ENCODE measurements at places on chromosomes 3 and 15.

- DNase-seq: no peak
These were observed 10.4 kb upstream of the HDC start for GRCh38 chr15:50275908-50276307.

- no peak for DNase-seq
These were observed 54.8 kb downstream of the ANAPC13 start for GRCh38 chr3:134430950-134431445.

- no peak for DNase-seq
These were observed 238.2 kb downstream of the GREM1 start for GRCh38 chr15:32956006-32956405.

- no peak for DNase-seq
These were observed 210.0 kb downstream of the NFKBIZ start for GRCh38 chr3:102059145-102059943.

DNA sequence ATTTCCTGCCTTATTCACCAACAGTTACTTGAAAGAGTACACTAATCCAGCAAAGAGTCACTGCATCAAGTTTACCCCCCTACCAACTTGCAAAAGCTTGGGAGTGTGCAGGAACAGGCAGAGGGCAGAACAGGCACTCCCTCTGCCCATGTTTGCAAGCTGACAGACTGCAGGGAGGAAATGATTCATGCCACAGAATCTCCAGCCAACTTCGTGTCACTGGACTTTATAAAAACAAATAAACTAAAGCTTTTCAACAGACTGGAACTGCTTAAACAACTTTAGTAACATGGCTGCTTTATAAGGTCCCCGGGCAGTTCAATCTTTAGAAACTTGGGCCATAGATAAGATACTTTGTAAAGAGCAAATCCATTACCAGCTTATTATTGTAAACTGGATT, 129.5 kb downstream of the THRB start:
- DNase-seq: no peak

GRCh38 chr3:23319366-23320312, 116.5 kb downstream of the UBE2E2 start:
- no peak for DNase-seq

- no peak for DNase-seq
These were observed 16.0 kb downstream of the NR2F2 start for GRCh38 chr15:96346409-96346970.

- DNase-seq: no peak
These were observed 413 bp downstream of the NUSAP1 start for GRCh38 chr15:41333026-41333562.

GRCh38 chr3:57078344-57078634, 17.8 kb downstream of the SPATA12 start:
- DNase-seq: peak; percentile 25

DNA sequence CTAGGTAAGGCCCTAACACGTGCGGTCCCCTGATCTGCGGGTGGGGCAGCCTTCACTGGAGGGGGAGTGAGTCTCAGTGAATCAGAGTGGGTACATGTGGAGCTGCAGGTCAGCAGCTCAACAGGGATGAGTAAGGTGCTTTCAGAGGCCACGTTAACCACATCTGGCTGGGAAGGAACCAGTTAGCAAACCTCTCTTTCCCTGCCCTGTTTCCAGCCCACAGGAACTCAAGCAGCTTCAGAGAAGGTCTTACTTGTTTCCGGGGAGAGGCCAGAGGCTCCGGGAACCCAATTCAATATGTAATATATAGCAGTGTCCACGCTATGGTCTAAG, 175.3 kb downstream of the XXYLT1 start:
- no peak for DNase-seq

GRCh38 chr3:167350245-167350862, 29.7 kb downstream of the ZBBX start:
- DNase-seq: no peak

DNA sequence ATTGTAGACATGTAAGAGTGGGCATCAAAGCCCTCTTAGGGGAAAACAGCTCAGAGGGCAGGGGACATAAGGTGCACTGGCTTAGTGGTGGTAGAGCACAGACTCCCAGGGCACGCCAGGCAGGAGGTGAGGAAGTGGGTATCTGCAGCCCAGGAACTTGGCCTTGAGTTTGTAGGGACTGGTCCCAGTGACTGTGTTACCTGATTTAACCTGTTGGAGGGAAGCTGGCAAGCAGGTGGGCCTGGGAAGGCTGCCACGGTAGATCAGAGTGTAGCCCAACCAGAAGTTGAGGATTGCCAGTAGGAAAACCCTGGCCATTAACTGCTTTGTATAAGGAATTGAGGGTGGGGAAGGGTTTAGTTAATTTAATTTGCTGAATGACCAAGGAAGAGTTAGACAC, 417.5 kb upstream of the C2CD4B start:
- no peak for DNase-seq

GRCh38 chr3:190340071-190340470, 17.8 kb upstream of the CLDN1 start:
- no peak for DNase-seq

- no peak for DNase-seq
These were observed 56.0 kb upstream of the SNRPN start for GRCh38 chr15:24898715-24899272.

GRCh38 chr15:89852342-89852995, 37.8 kb upstream of the ANPEP start:
- DNase-seq: no peak

DNA sequence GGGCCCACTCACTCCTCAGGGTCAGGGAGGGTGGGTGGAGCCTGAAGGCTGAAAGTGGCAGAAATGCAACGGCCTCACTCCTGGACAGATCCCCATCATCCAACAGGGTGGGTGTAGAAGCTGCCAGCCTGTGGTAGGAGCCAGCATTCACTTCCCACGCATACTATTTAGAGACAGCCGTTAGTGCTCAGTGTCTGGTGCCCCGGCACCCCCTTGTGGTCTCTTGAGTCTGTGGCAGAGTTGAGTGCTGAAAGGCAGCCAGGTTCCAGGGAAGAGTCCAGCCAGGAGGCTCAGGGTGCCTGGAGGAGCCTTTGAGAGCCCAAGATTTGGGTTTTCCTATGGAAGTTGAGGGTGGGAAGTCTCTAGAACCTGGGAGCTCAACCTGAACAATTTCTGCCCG, 2.1 kb upstream of the GNAT1 start:
- peak; percentile 42 for DNase-seq

- DNase-seq: no peak
These were observed 4.0 kb downstream of the CCDC33 start for GRCh38 chr15:74240002-74240568.

- no peak for DNase-seq
These were observed 595.2 kb downstream of the ZIC1 start for GRCh38 chr3:148004331-148004730.

DNA sequence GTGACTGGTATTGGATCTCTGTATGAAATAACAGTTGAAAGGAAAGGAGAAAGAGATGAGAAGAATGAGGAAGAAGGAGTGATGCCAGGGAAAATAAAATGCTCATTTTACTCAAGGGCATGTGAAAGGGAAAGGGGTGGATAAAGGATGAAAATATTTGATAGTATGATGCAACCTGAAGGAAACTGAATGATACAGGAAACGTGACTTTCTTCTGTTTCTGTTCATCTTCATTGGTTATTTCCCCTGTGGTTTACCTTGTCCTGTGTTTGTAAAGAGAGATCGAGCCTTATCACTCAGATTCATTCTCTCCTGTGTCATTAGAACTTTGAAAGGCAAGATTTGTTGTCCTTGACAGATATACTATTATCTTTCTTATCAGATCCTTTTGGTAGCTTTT, 243.6 kb upstream of the SLITRK3 start:
- DNase-seq: no peak

DNA sequence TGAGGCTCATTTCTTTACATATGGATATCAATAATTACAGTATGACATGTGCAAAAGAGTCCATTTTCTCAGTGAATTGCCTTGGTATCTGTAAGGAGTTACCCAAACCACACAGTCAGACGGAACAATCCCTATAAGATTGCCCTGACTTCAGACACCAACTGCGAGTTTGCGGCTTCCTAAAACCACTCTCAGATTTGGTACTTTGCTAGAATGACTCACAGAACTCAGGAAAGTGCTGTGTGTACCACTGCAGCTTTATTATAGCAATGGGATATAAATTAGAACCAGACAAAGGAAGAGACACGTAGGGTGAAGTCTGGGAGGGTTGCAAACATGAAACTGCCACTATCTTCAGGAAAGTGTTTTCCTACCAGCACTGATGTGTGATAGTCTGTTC, 45.8 kb upstream of the ATP13A3 start:
- DNase-seq: no peak

GRCh38 chr3:94647131-94647530, 584.3 kb downstream of the NSUN3 start:
- no peak for DNase-seq

GRCh38 chr3:82556113-82556512, 794.7 kb upstream of the GBE1 start:
- no peak for DNase-seq

- peak; percentile 12 for DNase-seq
These were observed 794.8 kb downstream of the MCTP2 start for GRCh38 chr15:95025924-95026728.

GRCh38 chr3:106813742-106814141, 563.5 kb upstream of the CCDC54 start:
- no peak for DNase-seq

GRCh38 chr15:95324656-95325055, 1005.8 kb upstream of the NR2F2 start:
- DNase-seq: no peak

GRCh38 chr15:23441204-23441603, 5.8 kb downstream of the GOLGA6L2 start:
- DNase-seq: no peak

DNA sequence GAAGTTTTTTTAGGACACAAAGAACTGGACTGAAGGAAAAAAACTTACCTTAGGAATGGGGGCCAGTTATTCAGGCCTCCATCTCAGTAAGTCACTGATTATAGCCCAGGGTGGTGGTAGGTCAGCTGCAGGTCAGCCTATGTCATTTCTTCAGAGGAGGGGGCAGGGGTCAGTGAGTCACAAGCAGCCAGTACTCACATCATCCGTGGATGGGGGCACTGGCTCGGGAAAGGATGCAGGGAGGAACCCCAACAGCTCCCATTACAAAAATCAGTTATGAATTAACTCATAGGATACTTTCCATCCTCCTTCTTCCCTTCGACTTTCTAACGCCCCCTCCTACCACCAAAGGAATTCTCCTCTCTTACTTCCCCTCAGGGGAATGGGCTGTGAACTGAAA, 578.3 kb downstream of the PDCD6IP start:
- no peak for DNase-seq

DNA sequence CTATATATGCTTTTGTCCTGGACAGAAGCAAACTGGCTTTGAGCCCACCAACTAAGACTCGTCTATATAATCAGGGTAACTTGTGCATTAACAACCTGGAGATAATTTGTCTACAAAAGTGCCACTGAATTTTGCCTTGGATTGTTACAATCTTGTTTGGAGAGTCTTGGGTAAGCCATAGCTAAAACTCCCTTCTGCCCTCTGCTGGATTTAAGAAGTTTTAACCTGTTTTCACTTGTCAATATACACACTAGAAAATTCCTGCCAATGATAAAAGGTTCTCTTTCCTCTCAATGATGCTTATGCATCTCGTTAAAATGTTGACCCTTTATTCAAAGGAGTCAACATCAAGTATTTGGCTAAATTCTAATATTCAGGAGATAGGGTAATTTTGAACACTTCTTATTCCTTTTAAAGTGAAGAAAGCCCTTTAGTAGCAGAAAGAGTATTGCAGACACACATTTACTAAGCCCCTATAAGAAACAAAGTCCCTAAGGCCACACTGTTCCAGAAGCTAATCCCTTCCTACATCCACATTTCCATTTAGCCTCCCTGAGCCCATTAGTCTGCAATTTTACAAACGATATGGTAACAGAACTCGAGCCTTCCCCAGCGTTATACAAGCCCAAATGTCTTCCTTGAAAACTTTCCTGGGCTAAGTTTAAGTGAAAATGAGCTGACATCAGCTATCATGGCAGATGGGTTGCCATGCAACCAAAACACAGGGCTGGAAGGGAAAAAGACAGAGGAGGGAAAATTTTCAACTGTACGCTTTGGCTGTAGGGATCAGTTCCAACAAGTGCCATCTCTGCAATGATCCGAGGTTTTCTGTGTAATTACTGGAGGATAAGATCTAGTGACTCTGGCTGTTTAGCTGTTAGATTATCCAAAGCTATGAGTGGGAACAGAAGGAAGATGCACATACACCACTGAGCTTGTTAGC, 75.9 kb upstream of the FGF12 start:
- DNase-seq: no peak

- DNase-seq: no peak
These were observed 49.4 kb downstream of the ZNF280D start for GRCh38 chr15:56683908-56684307.

GRCh38 chr15:36465304-36465703, 114.1 kb upstream of the CDIN1 start:
- DNase-seq: no peak

DNA sequence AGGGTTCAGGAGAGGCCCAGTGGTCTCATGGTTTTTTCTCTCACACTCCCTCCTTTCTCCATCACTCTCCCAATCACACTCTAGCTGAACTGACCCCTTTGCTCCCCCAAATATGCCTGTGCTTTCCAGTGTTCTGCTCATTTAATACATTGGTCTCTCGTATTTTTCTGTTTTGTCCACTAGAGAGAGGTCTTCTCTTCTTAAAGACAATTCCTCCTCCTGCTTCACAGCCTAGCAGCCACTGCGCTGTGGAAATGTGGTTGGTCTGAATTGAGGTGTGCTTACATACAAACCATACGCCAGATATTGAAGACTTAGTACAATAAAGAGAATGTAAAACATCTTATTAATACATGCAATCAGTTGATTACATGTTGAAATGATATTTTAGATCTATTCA, 60.6 kb upstream of the XCR1 start:
- DNase-seq: no peak

DNA sequence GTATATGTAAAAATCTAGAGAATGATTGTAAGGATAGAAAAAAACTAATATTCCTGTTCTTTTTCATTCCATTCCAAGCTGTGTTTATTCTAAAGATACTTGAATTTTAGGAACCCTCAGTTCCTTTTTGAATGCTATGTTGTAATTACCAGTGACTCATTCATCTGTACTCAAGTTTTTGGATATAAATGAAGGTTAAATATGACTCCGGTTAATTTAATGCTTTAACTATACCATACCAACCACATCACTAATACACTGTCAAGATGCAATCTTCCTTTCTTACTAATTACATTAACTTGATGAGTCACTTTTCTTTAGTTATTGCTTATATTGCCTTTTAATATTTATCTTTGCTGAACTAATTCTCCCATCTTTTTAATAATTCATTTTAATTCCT, 68.8 kb upstream of the ZNF148 start:
- no peak for DNase-seq

DNA sequence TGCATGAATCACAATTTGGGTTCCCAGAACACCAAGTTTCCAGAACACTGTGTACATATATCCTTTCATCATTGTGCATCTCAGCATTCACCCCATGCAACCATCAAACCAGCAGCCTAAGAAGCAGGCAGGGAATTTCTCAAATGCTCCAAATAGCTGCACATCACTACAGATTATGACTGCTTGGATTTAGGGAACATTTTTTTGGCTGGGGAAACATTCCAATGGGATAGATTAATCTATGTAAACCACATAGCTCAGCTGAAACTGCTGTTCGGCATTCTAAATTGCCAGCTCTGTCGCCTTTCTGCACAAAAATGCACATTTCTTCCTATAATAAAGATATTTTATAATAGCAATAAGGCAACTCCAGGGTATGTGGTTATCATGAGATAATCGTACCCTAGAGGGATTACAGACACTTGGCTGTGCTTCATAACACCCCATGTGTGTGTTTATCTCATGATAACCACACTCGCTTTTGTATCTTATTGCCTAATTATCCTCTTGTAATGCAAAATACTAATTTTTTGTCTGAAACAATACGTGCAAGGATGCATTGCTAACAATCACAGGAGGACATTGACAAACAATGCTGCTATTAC, 483.7 kb upstream of the DPH6 start:
- no peak for DNase-seq

Data from activated naive CD4-positive, alpha-beta T cell treated with anti-CD3 and anti-CD28 coated beads, Interleukin-2, amount 50 U/mL, for 16 hours (primary cell).